ENCODE measurements at places on chromosomes 13 and 19.

DNA sequence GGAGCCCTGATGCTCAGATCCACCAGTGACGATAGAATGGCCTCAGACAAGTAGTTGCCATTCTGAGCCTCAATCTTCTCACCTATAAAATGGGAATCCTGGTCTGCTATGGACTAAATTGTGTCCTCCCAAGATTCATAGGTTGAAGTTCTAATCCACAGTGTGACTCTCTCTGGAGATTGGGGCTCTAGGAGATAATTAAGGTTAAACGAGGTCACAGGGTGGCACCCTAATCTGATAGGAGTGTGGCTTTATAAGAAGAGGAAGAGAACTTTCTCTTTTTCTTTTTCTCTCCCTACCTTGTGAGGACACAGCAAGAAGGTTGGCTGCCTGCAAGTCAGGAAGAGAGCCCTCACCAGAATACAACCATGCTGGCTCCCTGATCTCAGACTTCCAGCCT is 214.1 kb downstream of the KATNAL1 start:
- DNase-seq = no peak

DNA sequence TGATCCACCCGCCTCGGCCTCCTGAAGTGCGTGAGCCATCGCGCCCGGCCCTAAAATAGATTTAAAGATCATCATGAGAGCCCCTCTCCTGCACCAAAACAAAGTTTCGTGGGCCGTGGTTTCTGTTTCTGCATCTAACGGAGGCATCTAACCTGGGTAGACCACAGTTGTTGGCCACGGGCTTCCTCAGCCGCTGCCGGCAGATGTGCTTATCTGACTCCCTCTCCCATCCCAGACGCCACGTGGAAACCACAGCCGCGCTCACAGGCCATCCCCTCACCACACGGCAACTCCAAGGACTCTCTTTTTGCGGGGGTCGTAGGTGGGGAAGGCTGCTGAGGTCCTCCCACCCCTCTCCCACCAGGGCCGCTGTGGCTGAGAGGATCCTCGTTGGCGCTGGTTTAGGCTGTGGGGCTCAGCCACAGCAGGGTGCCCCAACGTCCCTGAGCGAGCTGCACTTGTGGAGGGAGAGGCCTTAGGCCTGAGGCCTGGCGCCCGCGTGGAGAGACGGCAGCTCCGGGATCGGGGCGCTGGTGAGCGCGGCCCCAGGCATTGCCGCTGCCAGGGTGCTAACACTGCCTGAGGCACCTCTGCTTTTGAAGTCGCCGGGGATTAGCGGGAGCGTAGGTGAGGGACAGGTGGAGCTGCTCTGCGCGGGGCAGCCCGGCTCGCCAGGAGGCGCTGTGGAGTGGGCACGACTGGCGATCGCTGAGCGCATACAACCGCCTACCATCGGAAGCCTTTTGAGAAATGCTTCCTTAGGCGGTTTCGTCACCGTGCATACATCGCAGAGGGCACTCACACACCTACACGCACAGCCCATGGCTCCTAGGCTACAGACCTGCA is 8.9 kb downstream of the ZSCAN1 start:
- DNase-seq = no peak

DNA sequence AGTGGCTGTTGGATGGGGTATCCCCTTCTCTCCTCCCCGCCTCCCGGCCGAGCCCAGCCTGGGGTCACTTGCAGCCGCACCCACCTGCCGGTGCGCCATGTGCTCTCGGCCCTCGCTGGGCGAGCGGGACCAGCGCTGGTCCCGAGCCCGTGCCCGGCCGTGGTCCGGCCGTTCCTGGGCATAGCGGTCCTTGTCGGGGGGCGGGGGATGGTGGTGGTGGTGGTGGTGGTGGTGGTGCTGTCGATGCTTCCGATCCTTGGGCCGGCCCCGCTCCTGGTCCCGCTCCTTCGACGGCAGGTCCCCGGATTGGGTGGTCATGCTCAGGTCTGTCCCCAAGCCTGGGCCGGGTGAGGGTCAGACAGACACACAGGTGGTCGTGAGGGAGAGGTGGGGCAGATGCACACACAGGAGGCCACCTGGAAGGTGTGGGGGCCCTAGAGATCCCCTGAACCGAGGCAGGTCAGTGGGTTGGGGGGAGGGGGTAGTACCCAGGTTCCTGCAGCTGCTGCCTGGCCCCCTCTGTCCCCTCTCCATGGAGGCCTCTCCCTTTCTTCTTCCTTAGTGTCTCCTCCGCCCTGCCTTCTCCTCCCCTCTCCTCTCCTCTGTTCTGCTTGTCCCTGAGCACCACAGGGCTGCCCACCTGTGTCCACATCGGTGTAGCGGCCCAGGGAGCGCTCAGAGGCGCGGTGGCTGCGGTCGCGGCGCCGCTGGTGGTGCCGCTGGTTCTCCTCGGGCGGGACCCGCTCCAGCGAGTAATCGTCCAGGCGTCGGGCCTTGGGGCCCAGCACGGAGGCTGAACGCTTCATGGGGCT is 58.7 kb downstream of the IER2 start:
- no peak for DNase-seq

DNA sequence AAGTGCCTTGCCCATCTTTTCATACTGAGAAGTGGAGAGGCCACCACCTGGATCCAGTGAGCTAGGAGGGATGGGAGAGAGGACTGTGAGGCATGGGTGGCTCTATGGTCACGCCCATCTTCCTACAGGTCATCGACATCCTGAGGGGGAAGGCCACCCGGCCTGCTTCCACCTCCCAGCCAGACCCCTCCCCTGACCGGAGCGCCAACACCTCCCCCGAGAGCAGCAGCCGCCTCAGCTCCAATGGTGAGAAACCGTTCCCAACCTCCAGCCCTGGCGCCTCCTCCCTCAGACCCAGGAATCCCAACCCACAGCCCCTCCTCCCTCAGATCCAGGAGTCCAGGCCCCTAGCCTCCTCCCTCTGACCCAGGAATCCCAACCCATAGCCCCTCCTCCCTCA is 10.1 kb downstream of the BCL3 start:
- DNase-seq = no peak

GRCh38 chr19:29003641-29004409 is 209.1 kb downstream of the UQCRFS1 start:
- no peak for DNase-seq

DNA sequence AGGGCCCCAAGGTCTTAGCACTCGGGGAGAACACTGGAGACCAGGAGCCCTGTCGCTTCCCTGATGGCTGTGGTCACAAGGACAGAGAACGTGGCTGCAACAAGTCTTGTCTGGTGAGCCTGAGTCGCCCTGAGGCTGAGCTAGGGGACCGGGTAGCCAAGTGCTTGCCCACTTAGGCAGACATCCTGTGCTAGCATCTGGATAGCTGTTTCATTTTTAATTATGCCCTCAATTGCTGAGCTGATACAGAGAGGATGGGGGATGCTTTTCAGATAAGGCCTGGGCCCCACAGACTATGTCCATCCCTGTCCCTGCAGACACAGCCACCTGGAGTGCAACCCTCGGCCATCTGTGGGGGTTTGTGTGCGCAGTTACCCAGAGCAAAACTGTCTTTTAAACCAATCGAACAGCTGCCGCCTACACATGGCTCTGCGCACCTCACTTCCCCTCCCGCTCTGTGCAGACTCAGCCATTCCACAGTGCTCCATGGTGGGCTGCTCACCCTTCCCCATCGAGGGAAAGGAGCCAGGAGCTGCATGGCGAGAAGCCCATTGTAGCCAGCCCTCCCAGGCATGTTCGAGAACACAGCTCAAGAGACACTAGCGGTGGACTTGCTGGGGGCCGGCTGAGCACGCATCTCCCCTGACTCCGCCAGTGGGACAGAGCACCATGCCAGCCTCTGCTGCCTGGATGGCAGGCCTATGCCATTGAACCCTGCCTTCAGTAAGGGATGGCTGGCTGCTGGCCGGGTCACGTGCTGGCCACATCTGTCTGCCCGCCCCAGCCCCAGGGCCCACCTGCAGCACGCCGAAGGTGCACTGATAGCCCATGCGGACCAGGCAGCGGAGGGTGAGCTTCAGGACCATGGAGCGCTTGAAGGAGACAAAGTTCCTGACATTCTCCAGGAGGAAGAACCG is 19.4 kb upstream of the EIF3G start:
- DNase-seq = no peak

DNA sequence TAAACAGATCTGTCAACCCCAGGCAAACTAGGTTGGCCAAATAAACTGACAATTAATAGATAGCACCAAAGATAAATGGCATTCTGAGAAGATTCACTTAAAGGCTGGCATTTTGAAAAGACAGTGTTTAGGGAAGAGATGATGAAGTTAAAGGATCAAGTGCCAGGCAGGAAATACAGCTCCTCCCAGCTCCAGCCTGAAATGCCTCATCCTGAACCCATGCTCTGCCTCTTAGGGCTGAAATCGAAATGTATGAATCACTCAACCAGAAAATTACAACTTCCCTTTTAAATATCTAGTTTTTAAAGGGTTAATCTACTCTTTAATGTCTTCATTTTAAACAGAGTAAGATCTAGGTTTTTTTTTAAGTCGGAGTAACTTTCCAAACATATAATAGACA is 171.2 kb upstream of the UBL3 start:
- DNase-seq = no peak

DNA sequence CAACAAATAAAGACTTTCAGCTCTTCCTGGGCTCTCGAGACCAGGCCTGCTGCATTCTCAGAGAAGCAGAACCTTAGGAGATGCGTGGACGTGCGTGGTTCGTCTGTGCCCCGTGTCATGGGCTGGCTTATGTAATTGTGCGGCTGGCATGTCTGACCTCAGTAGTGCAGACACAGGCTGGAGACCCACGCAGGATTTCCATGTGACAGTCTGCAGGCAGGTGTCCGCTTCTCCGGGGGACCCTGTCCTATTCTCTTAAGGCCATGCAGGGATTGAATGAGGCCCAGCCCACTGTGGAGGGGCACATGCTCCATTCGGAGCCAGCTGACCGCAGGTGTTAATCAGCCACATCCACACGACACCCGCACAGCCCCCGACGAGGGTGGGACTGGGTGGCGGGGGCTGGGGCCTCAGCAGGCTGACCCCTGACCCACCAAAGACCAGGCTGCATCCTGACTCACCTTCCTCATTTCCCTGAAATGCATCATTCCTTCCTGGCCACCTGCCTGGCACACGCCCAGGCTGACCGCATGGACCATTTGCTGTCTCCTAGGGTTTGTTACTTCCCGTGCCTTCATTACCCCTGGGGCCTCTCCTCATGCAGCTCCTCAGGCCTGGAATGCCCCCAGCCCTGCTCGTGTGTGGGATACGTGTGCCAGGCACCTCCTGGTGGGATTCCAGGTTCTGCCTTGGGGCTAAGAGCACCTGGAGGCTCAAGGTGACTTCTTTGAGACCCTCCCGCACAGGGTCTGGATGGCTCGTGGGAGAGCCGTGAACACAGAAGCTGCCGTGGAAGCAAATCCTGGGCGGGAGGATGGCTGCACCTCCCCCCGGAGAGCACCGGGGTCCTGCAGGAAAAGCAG is 10.7 kb upstream of the MCF2L start:
- DNase-seq = no peak

DNA sequence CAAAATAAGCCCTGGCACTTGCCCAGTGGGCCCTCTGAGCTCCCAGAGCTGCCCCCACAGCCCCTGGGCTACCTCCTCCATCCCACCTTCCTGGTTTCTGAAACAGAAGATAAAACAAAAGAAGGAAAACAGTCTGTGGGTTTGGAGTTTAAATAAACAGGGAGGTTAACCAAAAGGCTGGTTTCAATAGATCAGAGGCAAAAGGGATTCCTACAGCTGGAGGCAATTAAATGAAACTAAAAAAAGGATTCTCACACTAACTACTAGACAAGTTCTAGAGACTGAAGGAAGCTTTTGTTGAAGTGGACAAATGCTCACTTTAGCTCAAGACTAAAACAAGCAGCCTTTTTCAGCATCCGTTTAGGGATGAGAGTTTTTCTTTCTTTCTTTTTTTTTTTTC is 569.8 kb downstream of the FGF9 start:
- DNase-seq = no peak

DNA sequence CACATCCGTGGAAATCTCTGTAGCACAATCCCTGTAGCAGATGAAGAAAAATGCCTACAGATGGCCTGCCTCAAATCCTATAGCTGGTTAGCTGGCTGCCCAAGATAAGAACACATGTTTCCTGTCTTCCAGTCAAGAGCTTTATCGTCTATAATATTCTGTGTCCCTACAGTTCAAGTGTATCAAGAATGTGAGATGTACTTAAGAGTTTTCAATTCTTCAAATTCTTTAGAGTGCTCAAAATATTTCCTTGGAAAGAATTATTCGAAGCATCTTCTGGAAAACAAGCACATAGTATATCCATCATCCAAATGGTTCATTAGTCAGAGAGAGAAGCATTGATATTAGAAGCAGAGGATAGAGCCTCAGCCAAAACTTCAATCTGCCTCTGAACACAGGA is 239.8 kb downstream of the COG6 start:
- no peak for DNase-seq

GRCh38 chr19:17303940-17304267 is 679 bp upstream of the ABHD8 start:
- DNase-seq = no peak

DNA sequence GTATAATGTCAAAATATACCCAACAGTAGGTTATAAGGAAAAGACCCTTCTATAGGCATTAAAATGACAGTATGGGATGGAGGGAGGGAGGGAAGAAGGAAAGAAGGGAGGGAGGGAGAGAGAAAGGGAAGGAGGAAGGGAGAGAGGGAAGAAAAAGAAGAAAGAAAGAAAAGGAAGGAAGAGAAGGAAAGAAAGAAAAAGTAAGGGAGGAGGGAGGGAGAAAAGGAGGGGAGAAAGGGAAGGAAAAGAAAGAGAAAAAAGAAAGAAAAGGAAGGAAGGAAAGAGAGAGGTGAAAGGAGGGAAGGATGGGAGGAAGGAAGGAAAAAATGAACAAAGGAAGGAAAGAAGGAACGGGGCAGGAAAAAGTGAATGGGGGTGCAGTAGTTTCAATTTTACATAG is 35.3 kb upstream of the CACNA1A start:
- no peak for DNase-seq

- DNase-seq = no peak
Measured at GRCh38 chr13:99051768-99052455, 74.0 kb upstream of the DOCK9 start.

DNA sequence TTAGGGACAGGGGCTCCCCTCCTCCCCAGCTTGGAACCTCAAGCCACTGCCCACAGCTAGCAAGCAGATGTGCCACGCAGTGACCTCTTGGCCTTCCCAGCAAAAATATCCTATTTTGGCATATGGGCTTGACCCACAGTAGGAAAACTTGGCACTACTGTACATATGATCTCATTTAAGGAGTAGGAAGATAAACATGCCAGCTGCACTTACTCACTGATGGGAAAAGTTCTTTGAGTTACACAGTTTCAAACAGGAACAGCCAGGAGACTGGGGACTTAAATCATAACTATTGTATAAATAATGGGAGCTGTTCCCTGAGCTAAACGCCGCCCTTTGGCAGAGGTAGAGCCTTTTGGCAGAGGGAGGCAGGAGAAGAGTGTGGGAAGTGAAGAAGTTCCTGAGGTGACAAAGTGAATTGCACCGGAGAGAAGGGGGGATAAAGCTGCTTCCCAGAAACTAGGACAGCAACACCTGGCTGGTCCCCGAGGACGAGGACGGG is 6.1 kb downstream of the SACS start:
- DNase-seq = no peak

All from spinal cord (tissue), 10 donors.